ENCODE measurements at places on chromosomes 7 and 10. TPM values are rescaled to one million over a fixed set of nuclear protein-coding genes. Genes with fewer than 3 reads are reported as not detected.

DNA sequence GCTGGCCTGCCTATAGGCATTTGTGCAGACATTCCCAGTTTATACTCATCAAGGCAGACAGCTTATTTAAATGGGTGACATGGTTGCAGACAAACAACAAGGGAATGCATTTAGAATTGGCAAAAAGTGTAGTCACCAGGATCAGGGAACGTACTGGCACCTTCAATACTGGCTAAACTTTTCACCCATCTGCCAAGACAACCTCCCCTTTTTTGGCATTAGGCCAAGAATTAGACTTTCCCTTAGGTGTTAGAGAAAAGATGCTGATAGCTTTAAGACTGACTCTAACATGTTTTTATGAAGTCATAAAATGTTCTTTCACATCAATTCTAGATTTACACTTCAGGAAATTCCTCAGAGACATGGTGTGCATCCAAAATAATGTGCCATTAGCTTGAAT lies 365.9 kb downstream of the PHTF2 start:
- H3K4me3 ChIP-seq = no peak overlapping the region
- no peaks in the 10 kb centered on the region for H3K36me3 ChIP-seq
- no peak for DNase-seq
- H3K27ac ChIP-seq = no peak overlapping the region
- peaks cover 2% of the 10 kb centered on the region for H3K27me3 ChIP-seq

DNA sequence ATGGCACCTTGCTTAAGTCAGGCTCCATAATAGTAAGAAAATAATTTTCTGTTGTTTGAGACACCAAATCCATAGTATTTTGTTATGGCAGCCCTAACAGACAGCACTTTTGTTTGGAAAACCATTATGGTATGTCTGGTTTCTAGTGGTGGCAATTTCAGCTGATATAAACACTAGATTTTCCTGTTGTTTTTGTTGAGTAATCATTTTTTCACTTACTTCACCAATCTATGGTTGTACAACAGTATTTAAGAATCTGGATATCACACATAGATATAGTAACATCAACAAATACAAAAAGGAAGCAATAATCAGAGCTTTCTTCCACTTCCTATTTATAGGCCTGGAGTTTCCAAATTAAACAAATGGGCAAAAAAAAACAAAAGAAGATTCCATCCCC lies 725.8 kb upstream of the POM121L12 start:
- no peaks in the 10 kb centered on the region for H3K4me1 ChIP-seq
- no peak overlapping the region for H3K27ac ChIP-seq
- H3K27me3 ChIP-seq = no peaks in the 10 kb centered on the region
- DNase-seq = no peak
- no peak overlapping the region for H3K4me3 ChIP-seq
- no peaks in the 10 kb centered on the region for H3K36me3 ChIP-seq

DNA sequence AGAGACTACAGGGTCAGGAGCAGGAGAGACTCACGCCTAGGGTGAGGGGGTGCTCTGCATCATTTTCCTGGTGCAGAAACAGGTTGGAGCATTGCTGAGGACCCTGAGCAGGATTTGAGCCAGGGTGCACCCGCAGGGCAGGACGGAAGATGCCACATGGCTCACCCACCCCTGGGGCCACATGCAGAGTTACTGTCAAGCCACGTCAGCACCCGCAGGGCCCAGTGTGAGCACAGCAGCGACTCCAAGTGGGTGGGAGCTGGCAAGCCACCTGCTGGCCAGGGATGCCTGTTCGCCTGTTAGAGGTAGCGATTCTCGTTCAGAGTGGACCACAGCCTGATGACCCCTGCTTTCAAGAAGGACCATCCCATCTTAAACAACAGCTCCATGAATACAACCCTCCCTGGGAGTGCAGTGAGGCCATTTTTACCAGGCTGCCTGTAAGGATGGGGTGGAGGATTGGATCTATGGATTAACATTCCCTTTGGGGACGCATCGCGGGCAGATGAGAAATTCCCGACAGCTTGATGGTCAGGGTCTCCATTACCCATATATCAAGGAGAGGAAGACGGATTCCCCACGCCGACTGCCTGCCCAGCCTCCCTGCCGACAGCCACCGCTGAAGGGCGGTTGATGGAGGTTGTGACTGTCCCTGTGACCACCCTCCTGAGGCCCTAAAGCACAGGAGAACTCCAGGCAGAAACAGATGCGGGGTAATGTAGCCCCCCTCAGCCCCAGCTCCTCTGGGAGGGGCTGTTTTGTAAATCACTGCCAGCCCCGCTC lies 101.1 kb upstream of the RET start:
- no peak for DNase-seq
- no peaks in the 10 kb centered on the region for H3K36me3 ChIP-seq
- peaks cover 5% of the 10 kb centered on the region for H3K4me1 ChIP-seq
- no peak overlapping the region for H3K4me3 ChIP-seq
- H3K27ac ChIP-seq = no peak overlapping the region

GRCh38 chr10:73623056-73623455 lies 18.2 kb downstream of the MYOZ1 start:
- peaks cover 27% of the 10 kb centered on the region for H3K4me1 ChIP-seq
- peaks cover 6% of the 10 kb centered on the region for H3K36me3 ChIP-seq
- DNase-seq = no peak
- no peaks in the 10 kb centered on the region for H3K27me3 ChIP-seq
- no peak overlapping the region for H3K27ac ChIP-seq

DNA sequence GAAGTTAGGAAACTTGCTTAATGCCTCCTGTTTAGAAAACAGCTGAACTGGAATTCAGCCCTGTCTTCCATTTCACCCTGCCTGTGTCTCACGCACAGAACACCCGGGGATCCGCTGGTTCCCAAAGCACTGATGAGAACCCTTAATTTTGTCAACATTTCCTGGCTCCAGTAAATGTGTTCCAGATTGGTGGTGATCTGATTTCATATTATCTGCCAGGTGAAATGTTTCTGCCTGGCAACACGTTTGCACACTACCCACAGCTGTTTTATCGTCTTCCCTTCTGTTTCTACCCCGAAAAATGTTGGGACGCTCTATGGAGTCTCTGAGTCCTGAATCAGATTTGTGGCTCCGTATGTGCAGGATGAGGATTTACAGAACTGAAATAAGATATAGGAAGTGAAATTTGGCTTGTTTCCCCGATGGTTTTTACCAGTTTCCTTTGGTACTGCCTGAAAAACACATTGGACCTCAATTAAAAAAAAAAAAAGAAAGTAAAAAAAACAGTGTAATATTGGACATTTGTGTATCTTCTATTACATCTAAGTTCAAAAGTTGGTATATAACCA lies 29.0 kb downstream of the MRC1 start:
- peaks cover 6% of the 10 kb centered on the region for H3K27me3 ChIP-seq
- H3K4me3 ChIP-seq = no peak overlapping the region
- H3K36me3 ChIP-seq = no peaks in the 10 kb centered on the region
- no peaks in the 10 kb centered on the region for H3K4me1 ChIP-seq
- H3K27ac ChIP-seq = no peak overlapping the region
- no peak for DNase-seq

DNA sequence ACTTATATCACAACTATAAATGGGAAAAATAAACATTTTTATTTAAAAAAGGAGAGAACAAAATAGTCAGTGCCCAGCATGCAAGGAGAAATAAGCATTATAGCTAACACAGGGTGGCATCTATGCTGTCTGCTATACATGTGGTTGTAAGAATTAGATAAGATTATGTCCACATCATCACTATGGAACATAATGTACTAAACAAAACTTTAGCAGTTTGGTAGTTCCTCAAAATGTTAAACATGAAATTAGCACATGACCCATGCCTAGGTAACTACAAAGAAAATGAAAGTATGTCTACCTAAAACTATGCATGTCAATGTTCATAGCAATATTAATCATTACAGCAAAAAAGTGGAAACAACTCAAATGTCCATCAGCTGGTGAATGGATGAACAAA lies 28.7 kb upstream of the RUFY2 start:
- no peak for DNase-seq
- no peaks in the 10 kb centered on the region for H3K27me3 ChIP-seq
- no peak overlapping the region for H3K27ac ChIP-seq
- peaks cover 49% of the 10 kb centered on the region for H3K36me3 ChIP-seq

GRCh38 chr10:129961157-129961701 lies 2.8 kb downstream of the EBF3 start:
- peaks cover 71% of the 10 kb centered on the region for H3K27me3 ChIP-seq
- H3K27ac ChIP-seq = no peak overlapping the region
- peaks cover 18% of the 10 kb centered on the region for H3K4me1 ChIP-seq
- no peak overlapping the region for H3K4me3 ChIP-seq

GRCh38 chr10:99560277-99561126 lies 27.8 kb downstream of the NKX2-3 start:
- no peaks in the 10 kb centered on the region for H3K36me3 ChIP-seq
- peaks cover 38% of the 10 kb centered on the region for H3K27me3 ChIP-seq
- DNase-seq = peak; percentile 37
- H3K4me3 ChIP-seq = no peak overlapping the region
- no peak overlapping the region for H3K27ac ChIP-seq

GRCh38 chr7:19215412-19215811 lies 70.2 kb upstream of the FERD3L start:
- H3K27ac ChIP-seq = no peak overlapping the region
- DNase-seq = no peak
- H3K4me1 ChIP-seq = no peaks in the 10 kb centered on the region
- no peaks in the 10 kb centered on the region for H3K27me3 ChIP-seq
- no peak overlapping the region for H3K4me3 ChIP-seq

GRCh38 chr7:23679898-23680413 lies at the start of gene FAM221A:
FAM221A (plus strand) TSS chr7:23680199; CDS start chr7:23680219, 20 bp downstream.
- peaks cover 13% of the 10 kb centered on the region for H3K4me1 ChIP-seq
- no peak within 1 kb of the TSS for H3K27ac ChIP-seq
- H3K36me3 ChIP-seq = no peaks in the 10 kb centered on the region
- H3K4me3 ChIP-seq = peak within 1 kb of the TSS; percentile 78
- peaks cover 9% of the 10 kb centered on the region for H3K27me3 ChIP-seq

GRCh38 chr10:122490268-122490667 lies 28.9 kb downstream of the HTRA1 start:
- H3K27me3 ChIP-seq = peaks cover 23% of the 10 kb centered on the region
- DNase-seq = no peak
- no peak overlapping the region for H3K4me3 ChIP-seq
- H3K27ac ChIP-seq = no peak overlapping the region
- H3K4me1 ChIP-seq = peaks cover 21% of the 10 kb centered on the region
- H3K36me3 ChIP-seq = no peaks in the 10 kb centered on the region

GRCh38 chr7:25399000-25399750 lies 170.9 kb upstream of the NPVF start:
- H3K27me3 ChIP-seq = peaks cover under 1% of the 10 kb centered on the region
- H3K36me3 ChIP-seq = no peaks in the 10 kb centered on the region
- no peaks in the 10 kb centered on the region for H3K4me1 ChIP-seq
- DNase-seq = no peak
- H3K4me3 ChIP-seq = no peak overlapping the region

GRCh38 chr7:129872054-129872453 lies 80.7 kb downstream of the UBE2H start:
- no peaks in the 10 kb centered on the region for H3K27me3 ChIP-seq
- no peak overlapping the region for H3K4me3 ChIP-seq
- DNase-seq = no peak
- H3K27ac ChIP-seq = no peak overlapping the region
- H3K36me3 ChIP-seq = peaks cover 33% of the 10 kb centered on the region

- H3K4me1 ChIP-seq = no peaks in the 10 kb centered on the region
- peaks cover 2% of the 10 kb centered on the region for H3K27me3 ChIP-seq
- H3K27ac ChIP-seq = no peak overlapping the region
- no peak overlapping the region for H3K4me3 ChIP-seq
These were observed 141.7 kb upstream of the CCDC6 start for GRCh38 chr10:60048091-60048501.

- H3K36me3 ChIP-seq = peaks cover 72% of the 10 kb centered on the region
- no peak overlapping the region for H3K4me3 ChIP-seq
- peaks cover 1% of the 10 kb centered on the region for H3K27me3 ChIP-seq
- DNase-seq = no peak
These were observed 3.1 kb downstream of the MEPCE start for GRCh38 chr7:100432621-100433275.

GRCh38 chr10:79103129-79103528 lies 34.4 kb downstream of the ZMIZ1 start:
- DNase-seq = no peak

DNA sequence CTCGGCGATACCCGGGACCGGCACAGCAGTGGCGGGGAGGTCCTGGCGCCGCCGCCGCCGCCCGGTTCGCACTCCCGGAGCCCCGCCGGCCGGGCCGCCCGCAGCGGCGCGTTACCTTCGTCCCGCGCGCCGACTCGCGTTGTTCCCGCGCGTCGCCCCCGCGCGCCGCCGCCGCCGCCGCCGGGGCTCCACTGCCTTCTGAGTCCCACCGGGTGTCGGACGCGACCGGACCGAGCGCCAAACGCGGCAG lies at the start of gene EZH2:
TSS of gene EZH2 (minus strand) at position 243 of the 250 bp plus-strand sequence. CDS start 36,993 bp downstream, outside the sequence.
- H3K27me3 ChIP-seq = no peaks in the 10 kb centered on the region
- peaks cover 31% of the 10 kb centered on the region for H3K4me1 ChIP-seq
- no peak for DNase-seq
- peak within 1 kb of the TSS; percentile 95 for H3K27ac ChIP-seq

DNA sequence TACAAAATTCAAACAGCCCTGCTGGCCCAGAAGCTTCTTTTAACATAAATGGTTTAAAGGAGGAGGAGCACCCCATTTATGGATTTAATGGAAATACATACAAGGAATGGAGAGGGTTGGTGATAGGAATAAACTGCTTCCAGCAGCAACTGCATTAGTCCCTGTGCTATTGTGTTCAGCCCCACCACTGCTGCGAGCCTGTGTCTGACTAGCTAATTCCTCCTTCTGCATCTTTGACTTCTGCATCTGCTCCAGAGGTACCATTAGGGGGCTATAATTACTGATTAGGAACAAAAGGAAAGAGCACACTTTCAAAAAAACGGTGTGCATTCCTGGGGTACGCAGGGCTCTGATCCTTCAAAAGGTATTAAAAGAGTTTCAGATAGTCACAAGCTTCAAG lies 24.8 kb downstream of the CDCA7L start:
- no peaks in the 10 kb centered on the region for H3K27me3 ChIP-seq
- no peak for DNase-seq
- no peak overlapping the region for H3K27ac ChIP-seq
- H3K4me3 ChIP-seq = no peak overlapping the region

GRCh38 chr10:28243923-28244322 lies 58.9 kb downstream of the MPP7 start:
- H3K27ac ChIP-seq = no peak overlapping the region
- H3K27me3 ChIP-seq = no peaks in the 10 kb centered on the region
- no peaks in the 10 kb centered on the region for H3K36me3 ChIP-seq
- no peak overlapping the region for H3K4me3 ChIP-seq
- DNase-seq = no peak
- peaks cover 2% of the 10 kb centered on the region for H3K4me1 ChIP-seq

DNA sequence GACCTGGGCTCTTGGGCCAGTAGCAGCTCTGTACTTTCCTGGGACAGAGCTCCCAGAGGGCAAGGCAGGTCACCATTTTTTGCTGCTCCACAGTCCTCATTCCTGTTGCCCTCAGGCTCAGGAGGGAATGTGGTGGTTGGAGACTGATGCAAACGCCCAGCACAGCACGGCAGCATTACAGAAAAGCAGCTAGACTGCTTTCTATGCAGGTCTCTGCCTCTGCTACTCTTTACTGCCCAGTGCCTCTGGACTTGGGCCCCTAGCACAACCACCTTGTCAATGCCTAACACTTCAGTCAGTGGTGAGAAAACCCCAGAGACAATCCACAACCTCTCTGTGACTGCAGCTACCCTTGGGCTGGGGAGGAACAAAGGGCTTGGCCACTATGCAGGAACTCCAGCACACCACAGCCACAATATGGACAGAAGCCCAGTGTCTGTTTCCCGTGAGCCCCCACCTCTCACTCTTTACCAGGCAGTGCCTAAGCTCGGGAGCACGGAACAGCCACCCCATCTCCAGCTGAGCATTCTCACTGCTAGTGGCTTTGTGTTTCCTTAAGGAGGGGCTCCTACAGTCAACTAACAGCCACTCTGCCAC lies 790.6 kb downstream of the PCDH15 start:
- no peaks in the 10 kb centered on the region for H3K27me3 ChIP-seq
- no peak overlapping the region for H3K27ac ChIP-seq
- no peak for DNase-seq

The MTERF1 gene
- 15.4 TPM for total RNA-seq

The ADCY1 gene
- 4.3 TPM for total RNA-seq

The EXOC6 gene
- 9.4 TPM for total RNA-seq

The ATP5MK gene
- total RNA-seq = 299 TPM

The NRBF2 gene
- 25.1 TPM for total RNA-seq

The ECD gene
- 28.5 TPM for total RNA-seq
